ENCODE measurements at places on chromosomes 1 and 21.
A peak's percentile ranks its signal among the peaks of the same experiment; 100 is the strongest.

DNA sequence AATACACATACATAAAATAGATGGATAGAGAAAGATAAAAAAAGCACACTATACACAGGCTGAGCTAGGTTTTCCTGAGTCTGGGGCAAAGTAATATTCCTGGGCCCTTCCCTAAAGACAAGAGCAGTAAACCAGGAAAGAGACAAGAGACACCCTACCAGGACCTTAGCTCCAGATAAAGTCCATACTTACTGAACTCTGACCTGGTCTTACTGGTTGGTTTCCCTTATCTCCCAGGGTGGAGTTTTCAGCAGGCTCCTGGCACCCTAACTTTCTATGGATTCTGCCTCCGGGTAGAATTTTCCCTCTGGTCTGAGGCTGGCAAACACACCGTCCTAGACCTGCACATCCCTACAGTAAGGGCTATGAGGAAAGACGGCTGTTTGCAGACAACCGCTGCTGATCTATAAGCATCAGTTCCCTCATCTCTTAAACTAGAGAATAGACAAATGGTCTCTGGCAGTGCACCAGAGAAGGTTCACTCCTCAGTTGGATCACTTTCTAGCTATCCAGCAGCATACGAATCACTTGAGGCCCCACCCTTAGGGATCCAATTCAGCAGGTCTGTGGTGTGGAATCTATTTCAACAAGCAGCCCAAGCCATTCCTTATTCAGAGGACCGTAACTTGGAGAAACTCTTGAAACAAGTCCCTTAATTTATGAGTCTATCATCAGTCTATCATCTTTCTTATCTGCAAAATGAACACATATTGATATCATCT lies 52.0 kb downstream of the ARHGEF11 start:
- no peak for DNase-seq

GRCh38 chr1:109622137-109622892 lies 2.7 kb downstream of the AMPD2 start:
- DNase-seq = no peak

GRCh38 chr1:65924471-65924870 lies 131.8 kb downstream of the PDE4B start:
- no peak for DNase-seq

- peak; percentile 68 for DNase-seq
These were observed 17.9 kb downstream of the MTX1 start for GRCh38 chr1:155226188-155226909.

GRCh38 chr21:43590194-43590593 lies 69.1 kb downstream of the HSF2BP start:
- no peak for DNase-seq

DNA sequence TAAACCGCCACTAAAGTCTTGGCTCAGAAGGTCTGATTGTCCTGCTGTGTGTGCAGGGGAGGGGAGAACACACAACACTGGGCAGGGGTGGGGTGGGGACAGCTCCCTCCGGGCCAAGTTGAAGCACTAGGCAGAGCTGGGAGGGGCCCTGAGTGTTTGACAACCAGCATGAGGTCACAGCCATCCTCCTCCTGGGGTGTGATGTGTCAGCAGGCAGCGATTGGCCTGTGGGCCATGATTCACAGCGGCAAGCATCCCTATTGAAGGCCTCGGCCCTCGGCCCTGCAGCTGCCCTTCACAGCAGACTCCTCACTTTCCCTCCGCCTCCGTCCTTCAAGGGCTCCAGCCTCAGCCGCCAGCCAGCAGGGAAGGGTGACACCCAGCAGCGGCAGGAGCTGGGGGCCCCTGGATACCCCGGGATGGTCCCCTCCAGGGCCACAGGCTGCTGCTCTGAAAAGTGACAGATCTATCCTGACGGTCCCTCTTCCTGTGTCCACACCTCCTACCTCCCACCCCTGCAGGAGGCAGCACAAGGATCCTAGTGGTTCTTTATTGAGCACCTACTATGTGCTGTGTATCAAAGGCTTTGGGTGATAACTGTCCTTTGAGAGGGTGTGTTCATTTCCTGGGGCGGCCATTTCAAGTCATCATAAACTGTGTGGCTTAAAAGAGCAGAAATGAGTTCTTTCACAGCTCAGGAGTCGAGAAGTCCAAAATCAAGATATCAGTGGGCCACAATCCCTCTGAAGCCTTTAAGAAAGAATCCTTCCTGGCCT lies 66.0 kb upstream of the SLC25A33 start:
- DNase-seq = peak; percentile 86

DNA sequence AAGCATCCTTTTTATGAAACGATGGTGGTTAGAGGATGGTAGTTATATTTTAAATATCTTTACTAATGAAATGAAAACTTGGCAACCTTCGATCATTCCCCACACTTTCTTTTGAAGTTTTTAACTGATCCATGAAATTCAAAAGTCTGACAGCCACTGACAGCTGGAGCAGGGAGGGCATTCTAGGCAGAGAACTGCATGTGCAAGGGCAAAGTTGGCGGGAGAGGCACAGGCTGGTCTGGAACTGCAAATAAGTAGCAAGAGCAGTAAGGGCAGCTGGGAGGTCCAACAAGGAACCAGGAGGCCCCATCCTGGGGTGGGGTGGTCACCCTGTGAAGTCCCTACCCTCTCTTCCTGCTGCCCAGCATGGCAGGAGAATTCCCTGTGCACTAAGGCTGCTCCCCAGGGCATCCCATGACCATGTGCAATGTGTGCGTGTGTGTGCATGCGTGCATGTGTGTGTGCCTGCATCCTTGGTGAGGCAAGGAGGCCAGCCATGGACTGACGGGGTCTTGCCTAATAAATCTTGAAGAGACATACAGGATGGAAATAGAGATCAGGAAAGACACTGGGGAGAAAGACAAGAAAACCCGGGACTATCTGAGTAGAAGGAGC lies 33.1 kb upstream of the FOXO6 start:
- DNase-seq = no peak

DNA sequence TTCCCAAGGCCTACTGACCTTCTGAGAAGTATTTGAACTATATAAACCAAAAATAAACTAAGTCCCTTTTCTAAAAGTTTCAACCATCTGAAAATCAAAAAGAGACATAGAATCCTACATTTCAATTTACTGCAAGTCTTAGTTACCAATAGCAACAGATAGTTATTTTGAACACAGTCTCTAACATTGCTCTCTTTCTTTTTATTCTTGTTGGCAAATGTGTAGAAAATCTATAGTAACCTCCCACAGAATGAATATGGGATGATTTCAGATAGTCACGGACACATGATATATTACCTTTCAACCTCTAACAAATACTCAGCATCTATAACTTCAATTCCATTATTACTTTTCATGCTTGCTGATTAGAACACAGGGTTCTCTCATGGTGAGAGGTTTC lies 68.9 kb upstream of the RAB3GAP2 start:
- DNase-seq = no peak

DNA sequence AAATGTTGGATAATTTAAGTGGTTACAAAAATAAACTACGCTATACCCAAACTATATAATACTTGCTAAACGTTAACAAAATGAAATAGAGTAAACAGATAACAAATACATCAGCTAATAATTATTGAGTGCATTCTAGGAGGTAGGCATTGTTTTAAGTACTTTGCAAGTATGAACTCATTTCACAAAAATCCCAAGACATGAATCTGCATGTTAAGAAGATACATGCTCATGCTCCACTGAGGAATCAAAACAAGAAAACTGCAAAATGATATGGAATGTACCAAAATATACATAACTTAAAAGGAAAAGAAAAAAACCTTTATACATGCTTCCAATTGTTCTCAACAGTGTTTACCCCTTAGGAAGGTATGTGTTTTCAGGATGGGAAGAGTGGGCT lies 2.5 kb downstream of the FRRS1 start:
- DNase-seq = no peak

- no peak for DNase-seq
These were observed 16.3 kb upstream of the SARS1 start for GRCh38 chr1:109197158-109198042.

GRCh38 chr1:146051452-146051851 lies 29.9 kb upstream of the HJV start:
- DNase-seq = no peak

- no peak for DNase-seq
These were observed 270.6 kb upstream of the ZRANB2 start for GRCh38 chr1:71351438-71351837.

DNA sequence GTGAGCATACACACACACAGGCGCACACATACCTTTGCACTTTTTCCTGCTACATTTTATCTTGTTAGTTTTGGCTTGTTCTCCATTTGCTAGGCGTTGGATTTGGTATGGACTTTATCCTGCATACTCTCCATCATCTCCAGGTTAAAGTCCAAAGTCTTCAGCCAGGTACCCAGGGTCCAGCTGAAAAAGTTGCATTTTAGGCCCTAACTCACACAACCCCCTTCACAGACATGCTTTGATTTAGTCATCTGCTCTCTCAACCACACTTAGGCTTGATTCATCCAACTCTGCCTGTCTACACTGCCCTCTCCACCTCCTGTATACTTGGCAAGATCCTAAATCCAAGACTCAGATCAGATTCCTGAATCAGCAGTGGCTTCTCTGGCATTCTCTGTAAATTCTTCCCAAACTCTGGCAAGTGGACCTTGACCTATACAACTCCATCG lies 10.7 kb upstream of the LAMB3 start:
- DNase-seq = no peak

- DNase-seq = no peak
These were observed 20.3 kb downstream of the PDC start for GRCh38 chr1:186440584-186440983.

- no peak for DNase-seq
These were observed 28.0 kb downstream of the TMEM51 start for GRCh38 chr1:15181564-15181963.

GRCh38 chr1:235024711-235025421 lies 103.8 kb downstream of the TOMM20 start:
- no peak for DNase-seq

GRCh38 chr1:111814305-111814628 lies 58.6 kb downstream of the DDX20 start:
- DNase-seq = no peak

DNA sequence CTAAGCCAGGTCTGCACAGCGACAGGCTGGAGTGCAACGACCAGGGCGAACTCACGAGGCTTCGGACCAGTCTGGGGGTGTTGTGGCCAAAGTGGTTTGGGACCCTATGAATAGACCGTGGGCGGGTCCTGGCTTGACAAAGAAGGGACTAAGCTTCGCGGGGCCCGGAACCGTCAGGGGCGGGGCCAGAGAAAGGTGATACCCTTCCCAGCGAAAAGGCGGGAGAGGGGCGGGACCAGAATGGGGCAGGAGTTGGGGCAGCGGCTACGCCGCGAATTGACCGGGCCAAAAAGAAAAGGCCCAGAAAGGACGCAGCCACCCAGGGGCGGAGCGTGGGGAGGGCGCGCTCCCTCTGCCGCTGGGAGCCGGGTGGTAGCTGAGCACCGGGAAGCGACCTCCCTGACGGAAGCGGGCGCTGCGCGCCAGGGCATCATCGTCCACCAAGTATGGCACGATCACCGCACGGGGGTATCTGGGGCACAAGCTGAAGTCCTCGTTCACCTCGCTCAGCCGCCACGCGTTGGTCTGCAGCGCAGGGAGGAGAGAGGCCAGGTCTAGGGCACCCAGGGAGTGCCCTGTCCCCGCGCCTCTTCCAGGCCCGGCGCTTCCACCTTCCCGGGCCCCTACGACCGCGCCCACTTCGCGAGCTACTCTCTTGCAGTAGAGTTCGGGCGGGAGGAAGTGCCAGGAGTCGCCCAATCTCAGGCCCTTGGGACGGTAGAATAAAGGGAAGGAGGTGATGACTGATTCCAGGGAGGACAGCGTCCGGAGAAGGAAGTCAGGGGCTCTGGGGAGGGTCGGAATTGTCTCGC lies 6.7 kb upstream of the FAM167B start:
- DNase-seq = peak; percentile 89

DNA sequence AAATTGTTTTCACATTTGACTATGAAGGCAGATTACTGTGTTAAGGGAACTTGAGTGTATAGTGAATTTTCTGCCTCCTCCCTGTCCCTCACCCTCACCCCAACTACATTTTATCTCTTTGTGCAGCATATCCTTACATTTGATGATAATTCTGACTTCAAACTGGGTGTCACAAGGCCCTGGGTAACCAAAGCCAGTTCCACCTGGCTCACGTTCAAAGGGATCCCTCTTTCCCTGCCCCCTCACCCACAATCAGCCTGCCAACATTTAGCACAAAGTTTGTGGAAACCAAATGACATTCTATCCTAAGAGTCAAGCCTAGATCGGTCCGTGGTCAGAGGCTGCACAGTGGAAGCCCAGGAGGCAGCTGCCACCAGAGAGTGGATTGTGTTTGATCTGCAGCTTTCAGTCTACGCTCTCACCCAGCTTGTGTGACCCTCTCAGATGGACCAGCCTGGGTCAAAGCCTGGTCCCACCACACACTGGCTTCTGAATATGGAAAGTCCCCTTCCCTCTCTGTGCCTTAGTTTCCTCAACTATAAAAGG lies 10.3 kb downstream of the KIAA0040 start:
- no peak for DNase-seq

DNA sequence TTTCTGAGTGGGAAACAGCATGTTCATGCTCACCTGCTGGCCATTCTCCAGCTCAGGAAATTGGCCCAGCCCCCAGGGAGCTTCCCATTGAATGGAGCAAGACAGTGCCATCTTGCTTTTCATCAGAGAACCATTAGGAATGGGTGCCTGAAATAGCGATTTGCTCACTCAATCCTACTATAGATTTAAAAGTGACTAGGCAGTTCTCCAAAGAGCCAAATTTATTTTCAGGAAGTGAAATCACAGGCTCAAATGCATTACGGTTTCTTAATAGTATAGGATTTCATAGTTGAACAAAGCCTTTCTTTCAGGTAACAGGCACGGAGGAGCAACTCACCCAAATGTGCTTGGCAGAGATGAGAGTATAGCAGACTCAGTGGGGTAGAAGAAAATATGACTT lies 272.1 kb downstream of the GRIK1 start:
- no peak for DNase-seq

GRCh38 chr1:110638058-110638457 lies 31.9 kb upstream of the KCNA2 start:
- DNase-seq = no peak

DNA sequence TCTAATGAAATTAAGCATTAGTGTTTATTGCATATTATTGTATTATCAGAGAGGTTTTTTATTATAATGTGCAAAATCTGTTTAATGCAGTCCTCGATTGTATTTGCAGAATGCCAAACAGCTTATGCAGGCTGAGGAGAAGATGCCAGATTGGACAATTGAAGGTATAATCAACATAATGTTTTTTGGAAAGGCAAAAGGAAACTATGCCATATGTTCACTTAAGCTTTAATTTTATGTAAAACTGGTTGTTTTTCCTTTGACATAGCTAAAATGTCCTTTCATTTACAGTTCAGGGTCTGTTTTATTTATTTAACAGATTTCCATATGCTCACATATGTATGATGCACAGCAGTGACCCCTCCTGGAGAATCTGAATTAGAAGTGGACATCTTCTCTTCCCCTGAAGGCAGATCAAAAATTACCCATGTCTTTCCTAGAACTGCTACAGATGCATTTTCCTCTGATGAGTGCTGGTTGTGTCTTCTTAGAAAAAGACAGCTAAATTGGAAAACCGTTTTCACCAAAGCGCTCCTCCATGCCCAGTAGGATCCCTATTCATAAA lies 143.5 kb upstream of the USH2A start:
- DNase-seq = peak; percentile 32

DNA sequence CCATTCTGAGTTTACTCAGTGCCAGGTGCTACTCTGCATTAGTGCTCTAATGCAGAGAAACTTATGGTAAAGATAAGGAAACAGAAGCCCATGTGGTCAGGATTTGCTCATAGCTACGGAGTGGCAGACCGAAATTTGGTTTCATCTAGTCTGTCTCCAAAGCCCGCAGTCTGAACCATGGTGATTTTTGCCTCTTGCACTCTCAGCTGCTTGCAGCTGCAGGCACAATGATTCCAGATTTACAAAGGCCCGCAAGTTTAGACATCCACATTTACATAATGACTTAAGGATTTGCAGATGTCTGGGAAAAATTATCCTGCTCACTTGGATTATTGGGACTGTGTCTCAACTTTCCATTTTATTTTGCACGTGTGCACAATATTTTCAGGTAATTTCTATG lies 161.3 kb upstream of the KCNJ6 start:
- no peak for DNase-seq
